GM23338 (cell line): ENCODE measurements at places on chromosomes 11 and 22.

- DNase-seq = no peak
Observed at GRCh38 chr11:60059052-60059451, 2.6 kb downstream of the MS4A3 start.

- DNase-seq = no peak
Observed at GRCh38 chr11:36193290-36193619, 96.0 kb downstream of the COMMD9 start.

DNA sequence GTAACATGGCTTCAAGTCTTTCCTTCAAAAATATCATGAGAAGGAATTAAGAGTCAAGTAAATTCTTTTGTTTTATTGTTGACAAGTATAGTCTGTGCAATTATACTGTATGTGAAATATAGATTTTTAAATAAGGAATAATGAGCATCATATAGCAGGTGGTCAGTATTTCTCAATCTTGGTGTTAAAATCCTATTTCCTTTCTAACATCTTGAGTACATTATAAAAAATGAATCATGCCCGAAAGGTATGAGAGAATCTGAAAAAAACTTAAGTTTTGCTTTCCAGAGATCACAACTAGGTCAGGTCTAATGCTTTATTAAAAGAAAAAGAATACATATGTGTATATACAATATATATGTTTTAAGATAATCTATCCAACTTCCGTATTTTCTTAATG, 53.1 kb downstream of the KIF18A start:
- DNase-seq = no peak

DNA sequence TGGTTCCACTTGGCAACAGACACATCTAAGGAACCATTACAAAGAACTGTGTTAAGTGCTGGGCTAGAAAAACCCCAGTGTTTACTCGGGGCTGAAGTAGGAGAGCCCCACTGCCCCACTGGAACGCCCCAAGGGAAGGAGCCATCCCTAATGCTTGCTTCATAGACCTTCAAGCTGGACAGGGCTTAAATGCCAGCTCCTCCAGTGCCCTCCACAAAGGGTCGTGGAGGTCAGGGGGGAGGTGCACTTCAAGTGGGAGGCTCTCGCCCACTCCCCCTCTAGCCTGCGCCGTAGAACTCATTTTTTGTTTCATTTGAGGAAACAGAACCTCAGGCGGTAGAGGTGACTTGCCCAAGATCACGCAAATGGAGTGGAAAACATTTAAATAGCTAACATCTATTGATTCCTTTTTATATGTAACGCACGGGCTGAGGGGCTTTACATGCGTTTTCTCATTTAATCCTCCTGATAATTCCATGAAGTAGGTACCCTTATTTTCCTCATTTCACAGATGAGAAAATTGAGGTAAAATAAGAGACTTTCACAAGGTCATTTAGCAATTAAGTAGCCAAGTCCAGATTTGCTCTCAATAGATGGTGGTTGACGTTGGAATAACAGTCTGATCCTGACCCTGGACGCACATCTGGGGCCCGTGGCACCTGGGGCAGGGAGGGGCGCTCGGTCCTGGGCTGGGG, 545 bp upstream of the ZDHHC13 start:
- DNase-seq = peak; percentile 20

DNA sequence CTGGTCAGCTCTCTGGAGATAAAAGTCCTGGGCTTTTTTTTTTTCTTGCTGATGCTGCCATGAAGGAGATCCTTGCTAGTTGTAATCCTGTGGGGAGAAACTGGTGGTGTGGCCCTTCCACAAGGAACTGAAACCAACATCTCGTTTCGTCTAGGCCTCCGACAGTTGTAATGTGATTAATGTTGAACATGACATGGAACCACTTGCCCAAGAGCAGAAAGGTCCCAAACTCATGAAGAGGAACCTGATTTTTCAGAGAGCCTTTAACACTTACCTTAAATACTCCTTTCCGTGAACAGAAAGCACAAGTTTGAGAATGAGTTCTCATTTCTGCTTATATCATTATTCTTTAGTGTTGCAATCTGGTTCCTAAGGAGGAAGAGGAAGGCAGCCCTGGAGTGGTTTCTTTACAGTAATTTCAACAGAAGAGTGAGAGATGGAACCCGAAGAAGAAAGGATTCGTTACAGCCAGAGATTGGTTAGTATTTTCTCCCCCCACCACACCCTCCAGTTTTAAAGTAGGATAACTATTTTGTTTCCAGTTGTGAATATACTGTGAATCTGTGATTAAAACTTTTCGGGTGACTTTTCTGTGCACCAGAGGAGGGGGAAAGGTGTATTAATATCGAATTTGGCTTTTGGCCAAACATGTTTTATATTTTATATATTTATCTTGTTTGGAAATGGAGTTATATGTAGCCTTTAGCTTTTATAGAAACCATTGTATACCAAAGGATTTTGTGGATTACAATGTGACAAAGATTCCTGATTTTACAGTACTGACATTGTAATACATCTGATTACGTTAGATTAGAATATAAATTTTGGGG, 2.0 kb downstream of the KDM2A start:
- no peak for DNase-seq

DNA sequence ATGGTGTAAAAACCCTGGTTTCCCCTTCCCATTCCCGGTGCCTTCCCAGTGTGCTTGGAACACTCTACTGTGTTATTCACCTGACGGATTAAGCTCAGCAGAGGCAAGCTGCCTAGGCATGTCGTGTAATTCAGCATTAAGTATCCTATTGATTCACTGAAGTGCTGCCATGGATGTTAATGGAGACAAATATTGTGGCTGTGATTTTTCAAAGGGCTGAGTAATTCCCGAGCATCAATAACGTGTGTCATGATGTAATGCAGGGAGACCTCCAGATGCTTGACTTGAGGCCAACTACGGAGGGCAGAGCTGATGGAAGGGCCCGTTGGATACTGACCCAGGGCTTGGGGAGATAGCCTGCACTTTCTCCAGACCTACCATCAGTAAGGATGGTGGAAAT, 269.0 kb downstream of the ST3GAL4 start:
- DNase-seq = no peak

DNA sequence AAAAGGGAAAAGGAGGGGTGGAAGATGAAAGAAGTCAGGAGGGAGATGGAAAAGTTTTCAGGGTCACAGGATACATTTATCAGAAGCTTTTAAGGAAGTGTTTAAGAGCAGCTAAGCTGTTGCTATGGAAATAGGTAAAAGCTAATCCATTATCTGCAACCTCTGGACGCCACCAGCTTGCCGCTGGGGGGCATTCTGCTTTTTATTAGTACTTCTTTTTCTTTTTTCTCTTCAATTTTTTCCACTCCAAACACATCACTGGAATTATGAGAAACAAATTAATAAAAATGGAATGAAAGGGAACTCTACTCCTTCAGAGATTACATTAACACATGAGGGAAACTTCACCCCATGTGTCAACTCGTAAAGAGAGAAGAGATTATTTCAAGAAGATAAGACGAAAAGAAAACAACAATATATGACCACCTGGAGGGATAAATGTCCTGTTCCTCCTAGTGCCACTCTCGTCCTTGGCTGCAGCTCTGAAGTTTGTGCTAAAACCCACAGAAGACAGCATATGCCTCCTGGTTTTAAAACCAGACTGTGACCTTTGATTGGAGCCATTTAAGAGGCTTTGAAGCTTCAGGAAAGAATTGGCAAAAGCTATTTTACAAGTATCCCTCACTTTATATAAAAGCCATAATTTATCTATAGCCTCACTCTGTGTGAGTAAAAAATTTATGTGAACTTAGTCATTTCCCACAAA, 972.8 kb downstream of the OPCML start:
- DNase-seq = no peak

- no peak for DNase-seq
Observed at GRCh38 chr22:46145361-46145851, 4.9 kb upstream of the PPARA start.

DNA sequence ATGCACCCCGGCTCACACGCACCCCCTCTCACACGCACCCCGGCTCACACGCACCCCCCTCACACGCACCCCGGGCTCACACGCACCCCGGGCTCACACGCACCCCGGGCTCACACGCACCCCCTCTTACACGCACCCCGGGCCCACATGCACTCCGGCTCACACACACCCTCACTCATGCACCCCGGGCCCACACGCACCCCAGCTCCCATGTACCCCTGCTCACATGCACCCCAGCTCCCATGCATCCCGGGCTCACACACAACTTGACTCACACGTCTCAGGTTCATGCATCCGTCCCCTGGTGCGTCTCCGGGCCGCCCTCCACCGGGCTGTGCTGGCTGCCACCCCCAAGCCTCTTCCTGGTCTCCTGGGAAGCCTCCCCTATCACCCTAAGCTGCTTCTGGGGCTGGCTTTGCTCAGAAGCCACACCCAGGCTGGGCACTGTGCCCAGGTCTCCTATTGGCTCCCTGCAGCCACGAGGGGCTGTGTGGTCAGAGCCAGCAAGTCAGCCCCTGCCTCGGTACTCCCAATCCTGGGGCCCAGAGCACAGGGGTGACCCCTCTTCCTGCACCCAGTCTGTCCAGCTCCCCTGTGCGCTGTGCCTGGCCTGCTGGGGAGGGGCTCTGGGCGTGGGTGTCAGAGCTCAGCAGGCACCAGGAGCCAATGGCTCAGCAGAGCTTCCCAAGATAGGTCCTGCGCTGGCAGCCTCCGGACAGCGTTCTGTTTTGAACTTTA, 16.9 kb downstream of the TSPAN4 start:
- no peak for DNase-seq

DNA sequence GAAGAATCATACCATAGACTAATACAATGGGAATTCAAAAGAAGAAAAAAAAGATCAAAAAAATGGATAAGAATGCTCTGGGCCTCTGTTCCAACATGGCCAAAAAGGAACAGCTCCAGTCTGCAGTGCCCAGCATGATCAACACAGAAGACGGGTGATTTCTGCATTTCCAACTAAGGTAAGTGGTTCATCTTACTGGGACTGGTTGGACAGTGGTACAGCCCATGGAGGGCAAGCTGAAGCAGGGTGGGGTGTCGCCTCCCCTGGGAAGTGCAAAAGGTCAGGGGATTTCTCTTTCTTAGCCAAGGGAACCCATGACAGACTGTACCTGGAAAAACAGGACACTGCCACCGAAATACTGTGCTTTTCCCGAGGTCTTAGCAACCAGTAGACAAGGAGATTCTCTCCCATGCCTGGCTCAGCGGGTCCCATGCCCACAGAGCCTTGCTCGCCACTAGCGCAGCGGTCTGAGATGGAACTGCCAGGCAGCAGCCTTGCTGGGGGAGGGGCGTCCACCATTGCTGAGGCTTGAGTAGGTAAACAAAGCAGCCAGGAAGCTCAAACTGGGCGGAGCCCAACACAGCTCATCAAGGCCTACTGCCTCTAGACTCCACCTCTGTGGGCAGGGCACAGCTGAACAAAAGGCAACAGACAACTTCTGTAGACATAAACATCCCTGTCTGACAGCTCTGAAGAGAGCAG, 428.4 kb downstream of the MN1 start:
- DNase-seq = peak; percentile 94

- no peak for DNase-seq
Observed at GRCh38 chr22:23212061-23213021, 32.0 kb downstream of the BCR start.

- no peak for DNase-seq
Observed at GRCh38 chr11:24453129-24453718, 43.6 kb upstream of the LUZP2 start.

DNA sequence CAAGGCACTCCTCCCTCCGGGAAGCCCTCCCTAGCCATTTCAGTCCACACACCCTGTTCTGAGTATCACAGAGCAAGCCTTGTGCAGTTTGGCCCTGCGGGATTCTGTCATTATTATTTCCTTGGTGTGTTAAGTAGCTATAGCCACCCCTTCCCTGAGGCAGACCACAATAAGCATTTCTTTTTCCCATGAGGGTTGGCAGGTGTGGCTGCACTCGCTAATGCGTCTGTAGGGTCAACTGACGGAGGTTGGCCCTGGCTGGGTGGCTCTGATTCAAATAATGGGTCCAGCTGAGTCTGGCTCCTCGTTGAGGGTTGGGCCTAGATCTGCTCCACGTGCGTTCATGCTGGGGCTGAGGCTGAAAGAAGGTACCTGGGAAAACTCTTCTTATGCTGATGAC, 5.1 kb downstream of the F2 start:
- DNase-seq = no peak

DNA sequence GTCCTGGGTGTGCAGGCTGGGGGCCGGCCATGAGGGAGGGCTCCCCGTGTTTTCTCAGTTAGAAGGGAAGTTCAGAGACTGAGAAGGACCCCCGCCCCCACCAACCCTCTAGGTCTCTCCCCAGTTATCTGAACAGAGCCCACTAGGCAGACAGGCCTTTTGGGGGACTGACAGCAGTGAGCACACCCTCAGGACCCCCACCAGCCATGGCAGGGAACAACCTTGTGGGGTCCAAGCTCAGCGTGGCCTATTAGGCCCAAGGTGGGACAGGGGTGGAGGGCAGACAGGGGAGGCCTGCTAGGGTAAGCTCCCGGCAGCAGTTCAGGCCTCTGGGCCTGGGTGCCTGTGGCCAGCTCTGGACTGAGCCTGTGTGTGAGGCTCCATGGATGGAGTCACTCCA, 5.6 kb downstream of the LRRC75B start:
- no peak for DNase-seq

DNA sequence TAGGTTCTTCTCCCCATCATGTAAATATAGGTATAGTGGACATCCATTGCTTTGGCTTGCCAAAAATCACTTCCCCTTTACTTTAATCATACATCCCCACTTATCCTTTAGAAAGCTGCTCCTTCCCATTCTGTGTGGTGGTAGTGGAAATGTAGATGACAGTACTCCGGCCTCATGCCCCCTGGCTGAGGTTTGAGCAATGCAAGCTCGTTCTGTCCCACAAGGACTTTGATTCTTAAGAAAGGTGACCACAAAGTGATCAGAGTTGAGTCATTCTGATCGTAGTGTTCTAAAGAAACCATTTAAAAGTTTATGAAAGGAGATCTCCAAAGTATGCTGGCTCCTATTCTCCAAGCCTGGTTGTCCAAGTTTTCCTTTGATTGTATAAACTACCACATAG, 10.9 kb downstream of the TUG1 start:
- DNase-seq = peak; percentile 31

- no peak for DNase-seq
Observed at GRCh38 chr11:22688914-22689313, 22.5 kb downstream of the GAS2 start.

GRCh38 chr11:9665749-9666148, 1.9 kb downstream of the SWAP70 start:
- DNase-seq = no peak

DNA sequence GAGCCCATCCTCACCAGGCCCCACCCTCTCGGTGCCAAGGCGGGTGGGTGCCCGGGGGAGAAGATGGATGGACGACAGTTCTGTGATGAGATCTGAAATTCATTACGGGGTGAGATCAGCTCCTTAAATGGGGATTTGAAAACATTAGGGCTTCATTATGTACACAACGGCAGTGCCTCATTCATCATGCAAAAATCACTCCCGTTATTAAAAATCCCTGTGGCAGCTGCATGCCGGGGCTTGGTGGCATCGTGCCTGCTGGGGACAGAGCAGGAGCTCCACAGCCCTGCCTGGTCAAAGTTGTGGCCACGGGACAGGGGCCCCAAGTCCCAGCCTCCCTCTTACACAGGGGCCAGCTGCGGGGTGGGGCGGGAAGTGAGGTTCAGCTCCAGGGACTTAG, 20.2 kb downstream of the OTUB1 start:
- DNase-seq = no peak

- DNase-seq = peak; percentile 87
Observed at GRCh38 chr22:50481440-50482106, at the start of gene ADM2. ADM2 (plus strand) TSS chr22:50481543; CDS start chr22:50481848, 305 bp downstream.
